Amniotic epithelial cell (primary cell): ENCODE measurements at places on chromosomes 13 and 19.

- peak; percentile 99 for DNase-seq
Measured at GRCh38 chr19:8355631-8356402, 8.1 kb upstream of the ANGPTL4 start.

DNA sequence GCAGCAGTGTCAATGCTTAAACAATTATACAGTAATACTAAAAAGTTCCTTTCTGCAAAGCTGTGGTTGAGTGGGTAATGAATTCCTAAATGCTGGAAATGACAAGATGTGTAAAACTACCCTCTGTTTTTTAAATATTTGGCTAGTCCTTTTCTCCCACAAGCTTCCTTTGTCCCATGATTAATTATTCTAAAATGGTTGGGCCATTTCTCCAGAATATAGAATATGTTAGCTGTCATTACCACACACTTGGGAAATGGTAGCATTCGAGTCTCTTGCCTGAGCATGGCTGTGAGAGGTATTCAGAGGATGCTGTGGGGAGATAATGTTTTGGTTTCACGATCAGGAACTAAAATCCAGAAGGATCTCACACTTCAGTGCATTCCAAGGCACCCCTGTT lies 1185.8 kb downstream of the UQCRFS1 start:
- no peak for DNase-seq

- DNase-seq, result no peak
Measured at GRCh38 chr19:40284251-40284500, 969 bp downstream of the AKT2 start.

- DNase-seq, result no peak
Measured at GRCh38 chr13:111302045-111302726, 18.3 kb upstream of the TEX29 start.

GRCh38 chr13:39462428-39462827 lies 140.6 kb downstream of the LHFPL6 start:
- peak; percentile 88 for DNase-seq

GRCh38 chr13:29858231-29858630 lies 7.8 kb upstream of the UBL3 start:
- DNase-seq, result no peak

DNA sequence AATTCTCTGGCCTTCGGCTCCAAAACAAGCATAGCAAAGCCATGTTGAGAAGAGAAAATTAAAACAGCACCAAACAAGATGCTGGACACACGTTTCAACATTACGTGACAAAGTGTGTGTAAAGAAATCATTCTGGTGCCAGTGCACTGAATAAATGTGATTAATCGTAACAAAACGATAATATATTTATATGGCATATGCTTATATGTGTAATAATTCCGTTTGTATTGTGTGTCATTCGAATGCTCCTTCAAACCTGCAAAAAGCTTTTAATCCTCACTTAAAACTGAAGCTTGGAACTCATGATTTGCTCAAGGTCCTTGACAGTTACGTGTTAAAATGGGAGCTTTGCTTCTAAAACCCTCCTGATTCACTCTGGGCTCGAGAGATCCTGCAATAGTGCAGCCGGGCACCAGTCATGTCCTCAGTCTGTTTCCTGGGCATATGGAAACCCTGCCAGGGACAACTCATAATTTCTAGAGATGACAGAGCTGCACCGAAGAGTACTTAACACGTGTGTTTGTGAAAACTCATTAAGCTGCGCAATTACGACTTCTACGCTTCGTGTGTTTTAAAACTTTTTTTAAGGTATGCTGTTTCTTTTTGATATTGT lies 731 bp upstream of the AKAP8L start:
- DNase-seq, result peak; percentile 24

DNA sequence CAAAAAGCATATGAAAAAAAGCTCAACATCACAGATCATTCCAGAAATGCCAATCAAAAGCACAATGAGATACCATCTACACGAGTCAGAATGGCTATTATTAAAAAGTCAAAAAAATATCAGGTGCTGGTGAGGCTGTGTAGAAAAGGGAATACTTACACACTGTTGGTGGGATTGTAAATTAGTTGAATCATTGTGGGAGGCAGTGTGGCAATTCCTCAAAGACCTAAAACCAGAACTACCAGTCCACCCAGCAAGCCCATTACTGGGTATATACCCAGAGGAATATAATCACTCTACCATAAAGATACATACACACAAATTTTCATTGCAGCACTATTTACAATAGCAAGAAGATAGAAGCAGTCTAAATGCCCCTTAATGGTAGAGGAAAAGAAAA lies 529.9 kb downstream of the SLITRK1 start:
- DNase-seq, result no peak

DNA sequence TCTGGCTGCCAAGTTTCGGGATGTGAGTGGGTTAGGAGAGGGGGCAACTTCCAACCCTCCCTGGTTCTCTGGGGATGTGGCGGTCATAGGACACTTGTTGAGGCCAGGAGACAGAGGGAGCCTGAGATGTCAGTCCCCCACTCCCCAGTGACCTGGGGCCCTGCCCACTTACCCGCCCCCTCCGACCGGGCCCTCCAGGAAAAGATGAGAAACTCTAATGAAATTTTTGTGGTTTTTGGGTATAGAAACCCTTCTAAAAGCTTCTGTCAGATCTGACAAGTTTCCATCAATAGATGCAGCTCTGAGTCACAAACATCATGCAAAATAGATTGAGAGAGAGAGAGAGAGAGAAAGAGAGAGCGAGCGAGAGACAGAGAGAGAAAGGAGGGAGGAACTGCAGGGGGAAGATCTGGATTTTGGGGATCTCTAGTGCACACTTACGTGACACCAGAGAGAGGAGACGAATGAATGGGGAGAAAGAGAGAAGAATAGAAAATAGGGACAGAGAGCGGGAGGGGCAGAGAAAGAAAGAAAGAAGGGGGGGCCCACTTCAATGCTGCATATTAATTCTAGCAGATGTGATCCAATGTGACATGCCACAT lies 94.0 kb downstream of the PTPRS start:
- no peak for DNase-seq

- DNase-seq, result peak; percentile 29
Measured at GRCh38 chr19:49881672-49882394, 4.3 kb downstream of the TBC1D17 start.

DNA sequence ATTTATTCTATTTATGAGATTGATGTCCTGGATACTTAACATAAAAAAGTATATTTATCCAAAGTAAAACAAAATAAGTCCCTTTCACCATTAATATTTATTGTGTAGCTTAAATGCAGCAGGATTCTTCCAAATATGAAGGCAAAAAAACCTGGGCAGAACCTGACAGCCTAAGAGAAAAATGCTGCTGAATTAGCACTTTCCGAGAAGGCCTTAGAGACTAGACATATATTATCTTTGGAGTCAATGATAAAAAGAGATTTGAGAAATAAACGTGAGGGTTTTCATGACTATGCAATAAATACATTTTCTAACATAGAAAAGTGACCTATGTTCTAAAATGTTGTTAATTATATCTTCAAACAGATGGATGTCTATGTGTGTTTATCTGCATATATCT lies 566.9 kb downstream of the PCDH9 start:
- no peak for DNase-seq

DNA sequence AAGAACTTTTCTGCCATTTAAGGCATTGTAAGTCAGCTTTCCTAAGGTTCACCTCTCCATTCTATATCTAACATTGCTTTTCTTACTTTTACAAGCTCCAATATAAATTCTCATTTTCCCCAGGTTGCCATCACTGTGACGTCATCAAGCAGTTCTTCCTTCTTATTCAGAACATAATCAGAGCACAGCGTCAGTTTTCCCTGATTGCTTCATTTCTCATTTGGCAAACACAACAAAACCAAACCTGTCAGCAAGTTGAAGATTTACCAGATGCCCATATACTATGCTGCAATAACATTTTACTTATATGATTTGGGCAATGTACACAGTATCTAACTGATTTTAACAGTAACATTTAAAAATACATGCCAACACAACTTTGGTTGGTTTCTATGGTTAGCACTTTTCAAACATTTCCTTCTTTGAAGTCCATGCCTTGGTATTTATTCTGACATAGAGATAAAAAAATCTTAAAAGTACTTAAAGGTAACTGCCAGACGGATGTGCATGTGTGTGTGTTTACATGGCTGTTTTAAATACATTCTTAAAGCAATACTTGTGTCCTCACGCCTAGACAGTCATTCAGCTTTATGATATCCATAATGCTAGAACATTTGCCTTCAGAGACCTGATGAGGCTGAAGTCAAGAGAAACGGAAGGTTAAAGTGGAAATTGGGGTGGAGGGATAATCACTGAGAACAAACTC lies 264.0 kb downstream of the KLF12 start:
- DNase-seq, result peak; percentile 94

GRCh38 chr19:50567882-50568727 lies at the start of gene LRRC4B:
TSS of gene LRRC4B (minus strand) at chr19:50568435. CDS start at chr19:50548838, 19,597 bp downstream.
- no peak for DNase-seq

- DNase-seq, result no peak
Measured at GRCh38 chr19:53865918-53866864, 1.5 kb upstream of the MYADM start.

- DNase-seq, result no peak
Measured at GRCh38 chr13:38830442-38831045, 143.7 kb downstream of the FREM2 start.

- DNase-seq, result no peak
Measured at GRCh38 chr13:112072534-112073244, 5.7 kb downstream of the SOX1 start.

- no peak for DNase-seq
Measured at GRCh38 chr19:14019100-14019499, 8.8 kb upstream of the RLN3 start.

- no peak for DNase-seq
Measured at GRCh38 chr13:110129076-110129475, 177.9 kb downstream of the COL4A1 start.

DNA sequence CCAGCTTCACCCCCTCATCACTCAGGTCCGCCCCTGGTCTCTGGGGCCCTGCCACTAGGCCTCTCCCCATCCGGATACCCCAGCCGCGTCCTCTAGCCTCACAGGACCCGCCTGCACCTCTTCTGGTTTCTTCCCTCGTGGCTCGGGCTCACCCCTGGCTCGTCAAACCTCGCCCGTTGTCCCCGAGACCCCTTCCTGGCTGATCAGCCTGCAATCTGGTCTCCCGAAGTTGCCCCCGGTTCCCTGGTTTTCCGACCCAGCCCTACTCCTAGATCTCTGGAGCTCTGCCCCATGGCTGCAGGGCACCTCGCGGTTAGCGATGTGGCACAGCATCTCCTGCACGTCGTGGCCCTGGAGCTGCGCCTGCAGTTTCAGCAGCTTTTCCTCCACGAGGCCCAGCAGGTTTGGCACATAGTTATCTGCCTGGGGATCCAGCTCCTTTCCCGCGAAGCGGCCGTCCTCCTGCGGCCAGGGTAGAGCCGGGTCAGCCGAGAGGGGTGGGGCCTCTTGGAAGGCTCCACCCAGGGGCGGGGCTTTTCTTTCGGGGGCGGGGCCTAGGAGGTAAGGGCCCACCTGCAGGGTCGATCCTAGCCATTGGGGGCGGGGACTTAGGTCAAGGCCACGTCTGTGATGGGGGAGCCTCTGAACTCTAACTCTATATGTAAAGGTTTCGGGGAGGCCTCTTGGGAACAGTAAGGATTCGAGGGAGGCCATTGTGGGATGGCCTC lies 2.4 kb upstream of the RGL3 start:
- DNase-seq, result peak; percentile 16

DNA sequence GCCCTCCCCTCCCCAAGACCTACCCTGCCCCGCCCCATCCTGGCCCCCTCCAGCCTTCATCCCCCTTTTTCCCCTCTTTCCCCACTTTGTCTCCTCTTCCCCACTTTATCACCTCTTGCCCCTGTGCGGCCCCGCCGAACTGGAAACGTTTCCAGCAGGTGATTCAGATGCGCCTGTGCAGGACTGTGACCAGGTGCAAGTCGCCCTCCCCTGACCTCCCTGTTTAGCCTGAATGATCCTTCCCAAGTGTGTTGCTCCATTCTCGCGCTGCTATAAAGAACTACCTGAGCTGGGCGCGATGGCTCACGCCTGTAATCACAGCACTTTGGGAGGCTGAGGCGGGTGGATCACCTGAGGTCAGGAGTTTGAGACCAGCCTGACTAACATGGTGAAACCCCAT lies 25.9 kb downstream of the ZNF791 start:
- no peak for DNase-seq

- DNase-seq, result no peak
Measured at GRCh38 chr13:47455626-47456025, 545.4 kb downstream of the SUCLA2 start.

- DNase-seq, result no peak
Measured at GRCh38 chr19:10651851-10652250, 2.3 kb upstream of the ILF3 start.

DNA sequence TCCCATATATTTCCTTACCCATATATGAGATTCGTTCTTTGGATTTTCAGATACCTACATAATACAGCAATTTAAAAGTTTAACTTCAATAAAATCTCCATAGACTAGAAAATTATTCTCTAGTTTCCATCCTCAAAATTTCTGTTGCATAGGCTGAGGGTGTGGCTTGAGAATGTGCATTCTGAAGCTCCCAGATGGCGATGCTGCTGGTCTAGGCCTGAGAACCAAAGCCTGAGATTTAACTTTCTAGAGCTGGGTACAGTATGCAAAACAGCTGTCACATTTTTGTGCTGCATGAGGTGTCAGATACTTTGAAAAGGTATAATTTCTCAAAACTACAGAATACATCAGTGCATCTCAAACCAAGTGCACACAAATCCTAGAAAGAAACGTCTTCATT lies 42.7 kb downstream of the MPHOSPH8 start:
- no peak for DNase-seq

DNA sequence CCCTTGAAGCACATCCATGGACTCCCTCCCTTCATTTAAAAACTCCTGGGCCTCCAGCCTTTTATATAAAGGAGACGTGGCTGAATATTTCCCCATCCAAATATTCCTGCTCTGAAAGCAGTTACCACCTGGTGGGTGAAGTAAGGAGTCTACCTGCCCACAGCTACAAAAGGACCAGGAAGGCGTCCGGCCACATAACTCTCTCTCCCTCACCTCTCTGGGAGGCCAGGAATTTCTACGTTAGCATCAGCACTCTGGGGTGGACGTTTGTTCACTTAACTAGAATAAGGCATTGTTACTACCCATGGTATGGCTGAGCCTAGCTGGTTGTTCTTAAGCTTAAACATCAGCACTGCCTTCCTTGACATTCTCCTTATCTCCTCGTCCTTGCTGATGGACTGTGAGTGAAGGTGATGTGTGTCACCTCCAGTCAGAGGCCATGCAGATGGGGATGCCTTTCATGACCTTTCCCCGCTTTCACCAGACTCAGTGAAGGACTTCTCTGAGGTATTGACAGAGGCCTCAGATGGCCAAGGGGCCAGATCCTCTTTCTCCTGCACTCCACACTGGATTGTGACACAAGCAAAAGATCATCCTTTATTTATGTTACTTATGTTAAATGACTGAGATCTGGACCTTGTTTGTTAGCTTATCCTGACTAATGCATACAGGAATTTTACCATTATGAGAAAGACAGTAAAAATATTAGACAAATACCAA lies 22.2 kb upstream of the KPNA3 start:
- DNase-seq, result no peak

- DNase-seq, result peak; percentile 24
Measured at GRCh38 chr13:34654203-34654602, 287.9 kb upstream of the NBEA start.

- no peak for DNase-seq
Measured at GRCh38 chr13:113949546-113949945, 24.3 kb downstream of the C13orf46 start.
